KBM-7 (cell line): ENCODE measurements at places on chromosomes 3 and 15.

DNA sequence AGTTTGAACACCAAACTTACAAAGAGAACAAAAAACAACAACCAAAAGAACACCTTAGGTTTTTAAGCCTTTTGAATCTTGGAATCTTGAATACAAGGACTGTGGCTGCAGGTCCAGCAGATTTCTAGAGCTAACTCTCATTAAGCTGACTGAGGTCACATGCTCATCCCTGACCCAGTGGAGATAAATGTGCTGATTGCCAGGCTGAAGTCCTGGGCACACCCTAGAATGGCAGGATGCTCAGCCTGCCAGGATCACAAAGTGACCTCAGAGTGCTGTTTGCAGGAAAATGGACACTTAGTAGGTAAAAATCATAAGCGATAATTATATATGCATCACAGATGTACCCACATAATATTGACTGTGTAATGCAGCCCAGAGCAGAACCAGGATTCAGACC is 245.3 kb upstream of the NR2E3 start:
- DNase-seq, result no peak

- DNase-seq, result no peak
Measured at GRCh38 chr15:60510006-60510405, 31.1 kb upstream of the ICE2 start.

DNA sequence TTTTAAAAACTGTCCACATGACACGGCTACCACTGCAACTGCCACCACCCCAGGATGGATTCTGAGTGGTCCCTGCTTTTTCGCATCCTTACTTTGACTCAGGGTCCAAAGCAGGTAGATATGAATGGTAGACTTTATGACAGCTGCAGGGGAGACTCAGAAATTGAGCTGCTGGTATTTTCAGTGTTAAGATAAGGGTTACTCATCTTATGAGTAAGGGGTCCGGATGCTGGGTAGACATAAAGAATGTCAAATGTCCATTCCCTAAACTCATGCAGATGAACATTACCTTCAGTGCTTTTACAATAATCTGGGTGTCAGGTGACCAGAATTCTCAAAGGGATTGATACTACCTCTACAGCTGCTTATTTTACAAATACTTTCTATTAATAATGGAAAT is 25.9 kb upstream of the BBX start:
- DNase-seq, result no peak

DNA sequence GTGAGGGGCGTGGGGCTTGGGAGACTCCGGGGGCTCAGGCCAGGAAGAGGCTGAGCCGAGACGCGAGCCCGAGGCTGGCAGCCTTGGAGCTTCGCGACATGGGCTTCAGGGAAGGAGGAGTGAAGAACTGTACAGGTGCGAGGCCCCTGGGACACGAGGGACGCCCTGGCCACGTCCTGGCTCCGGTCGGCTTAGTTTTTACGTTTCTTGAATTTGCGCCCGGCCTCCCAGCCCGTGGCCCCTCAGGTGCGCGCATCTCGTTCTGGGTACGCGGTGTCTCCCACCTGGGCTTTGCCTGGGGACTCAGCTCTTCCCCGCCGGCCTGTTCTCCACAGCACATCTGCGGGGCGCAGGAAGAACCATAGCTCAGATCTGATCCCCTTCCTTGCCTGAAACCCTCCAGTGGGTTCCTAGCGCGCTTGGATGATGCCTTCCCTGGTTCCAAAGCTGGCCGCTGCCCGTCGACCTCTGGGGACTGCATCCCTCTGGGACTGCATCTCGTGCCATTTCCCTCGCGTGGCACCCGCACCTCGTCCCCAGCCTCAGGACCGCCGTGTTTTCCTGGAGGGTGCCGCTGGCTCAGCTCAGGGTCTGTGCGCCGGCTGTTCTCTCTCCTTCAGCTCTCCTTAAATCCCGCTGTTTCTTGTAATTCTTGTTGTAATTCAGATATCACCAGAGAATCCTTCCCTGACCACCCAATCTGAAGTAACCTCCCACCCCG is 614 bp downstream of the CHCHD6 start:
- DNase-seq, result no peak

DNA sequence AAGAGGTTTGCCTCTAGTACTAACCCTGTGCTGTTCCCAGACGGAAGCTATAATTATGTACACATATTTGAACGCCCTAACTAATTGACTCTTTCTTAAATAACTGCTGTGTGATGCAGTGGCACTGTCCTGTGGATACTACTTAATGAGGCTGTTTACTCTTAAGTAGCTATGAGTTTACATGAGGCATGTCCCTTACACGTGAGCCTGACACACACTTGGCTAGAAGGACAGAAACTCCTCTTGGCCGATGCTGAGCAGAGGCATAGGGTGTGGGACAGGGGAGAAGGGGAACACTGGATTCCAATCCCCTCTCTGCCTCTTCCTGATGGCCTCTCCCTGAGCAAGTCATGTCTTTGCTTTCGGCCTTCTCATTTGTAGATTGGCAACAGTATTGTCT is 21.9 kb downstream of the EHD4 start:
- no peak for DNase-seq

DNA sequence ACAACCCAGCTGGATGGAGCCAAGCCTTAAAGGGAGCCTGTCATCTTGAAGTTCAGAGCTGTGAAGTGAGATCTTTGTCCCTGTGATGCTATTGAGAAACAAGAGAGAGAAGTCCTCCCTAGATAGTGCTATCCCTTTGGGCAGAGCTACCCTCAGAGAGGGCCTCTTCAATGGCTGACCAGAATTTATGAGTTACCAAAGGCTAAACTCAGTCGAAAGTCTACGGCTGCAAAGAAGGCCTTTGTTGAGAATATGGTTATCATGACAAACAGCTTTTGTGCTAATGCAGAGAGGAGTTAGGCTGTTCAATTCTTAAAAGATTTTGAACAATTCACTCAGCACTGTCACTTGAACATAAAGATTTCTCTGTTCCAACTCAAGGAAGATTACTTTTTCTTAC is 65.9 kb upstream of the C3orf80 start:
- DNase-seq, result no peak

DNA sequence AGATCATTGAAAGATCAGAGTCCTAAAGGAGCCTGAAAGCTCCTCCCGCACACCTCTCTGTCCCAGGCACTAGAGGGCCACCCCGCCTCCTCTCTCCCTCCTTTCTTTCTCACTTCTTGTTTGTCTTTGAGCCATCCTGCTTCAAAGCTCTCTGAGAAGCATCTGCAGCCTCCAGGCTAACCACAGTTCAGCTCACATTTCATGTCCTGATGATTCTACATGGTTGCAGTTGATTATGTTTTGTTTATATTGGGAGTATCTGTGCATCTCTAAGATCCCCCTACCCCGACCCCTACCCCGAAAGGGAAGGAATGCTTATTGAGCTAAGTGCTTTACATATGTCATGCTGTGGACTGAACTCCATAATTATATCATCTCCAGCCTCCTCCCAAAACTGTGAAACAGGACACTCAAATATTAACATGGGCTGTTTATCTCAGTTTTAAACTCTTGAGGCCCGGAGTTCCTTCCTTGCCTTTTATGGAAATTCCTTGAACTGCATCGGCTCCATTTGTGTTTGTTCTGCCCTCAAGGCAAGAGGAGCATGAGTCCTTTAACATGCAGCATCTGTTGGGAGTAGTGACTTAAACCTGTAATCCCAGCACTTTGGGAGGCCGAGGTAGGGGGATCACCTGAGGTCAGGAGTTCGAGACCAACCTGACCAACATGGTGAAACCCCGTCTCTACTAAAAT is 30.9 kb downstream of the MGLL start:
- no peak for DNase-seq

DNA sequence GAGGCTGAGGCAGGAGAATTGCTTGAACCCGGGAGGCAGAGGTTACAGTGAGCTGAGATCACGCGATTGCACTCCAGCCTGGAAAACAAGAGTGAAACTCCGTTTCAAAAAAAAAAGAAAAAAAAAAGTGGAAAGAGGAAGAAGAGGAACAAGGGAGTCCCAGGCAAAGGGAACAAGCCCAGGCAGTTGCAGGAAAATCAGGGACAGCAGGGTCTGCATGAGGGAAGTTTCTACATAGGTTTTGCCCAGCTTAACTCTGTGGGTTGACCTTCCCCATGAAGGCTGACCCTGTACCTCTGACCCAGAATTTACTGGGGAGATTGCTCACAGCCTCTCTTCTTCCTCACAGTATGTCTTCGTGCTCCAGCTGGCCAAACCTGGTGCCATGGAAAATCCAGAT is 12.3 kb downstream of the RBP1 start:
- no peak for DNase-seq

DNA sequence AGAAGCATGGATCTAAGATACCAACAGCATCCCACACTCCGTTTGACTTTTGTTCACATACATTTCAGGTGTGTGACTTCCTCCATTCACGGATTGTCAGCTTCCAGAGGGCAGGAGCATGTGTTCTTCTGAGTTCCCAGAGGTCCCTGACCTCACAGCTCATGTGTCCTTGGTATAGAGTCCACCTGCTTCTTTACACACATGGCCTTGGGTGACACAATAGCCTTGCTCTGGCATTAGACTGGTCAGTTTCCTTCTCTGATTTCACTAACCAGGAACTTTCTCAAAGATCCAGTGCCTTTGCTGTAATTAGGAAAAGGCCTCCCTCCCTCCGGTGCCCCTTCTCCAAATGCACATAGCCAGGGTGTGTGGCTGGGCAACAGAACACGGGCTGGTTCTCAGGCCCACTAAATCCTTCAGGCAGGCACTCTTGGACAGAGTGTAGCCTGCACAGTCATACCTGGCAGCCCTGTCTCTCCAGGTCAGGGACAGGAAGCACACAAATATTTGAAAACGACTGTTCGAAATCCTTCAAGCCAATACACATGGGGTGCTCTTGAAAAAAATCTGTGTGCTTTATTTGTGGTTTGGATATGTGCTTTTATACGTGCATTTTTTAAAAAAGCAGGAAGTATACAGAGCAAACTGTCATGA is 81.1 kb downstream of the TRIM42 start:
- DNase-seq, result no peak

GRCh38 chr15:69997161-69997485 is 100.6 kb downstream of the TLE3 start:
- DNase-seq, result no peak

DNA sequence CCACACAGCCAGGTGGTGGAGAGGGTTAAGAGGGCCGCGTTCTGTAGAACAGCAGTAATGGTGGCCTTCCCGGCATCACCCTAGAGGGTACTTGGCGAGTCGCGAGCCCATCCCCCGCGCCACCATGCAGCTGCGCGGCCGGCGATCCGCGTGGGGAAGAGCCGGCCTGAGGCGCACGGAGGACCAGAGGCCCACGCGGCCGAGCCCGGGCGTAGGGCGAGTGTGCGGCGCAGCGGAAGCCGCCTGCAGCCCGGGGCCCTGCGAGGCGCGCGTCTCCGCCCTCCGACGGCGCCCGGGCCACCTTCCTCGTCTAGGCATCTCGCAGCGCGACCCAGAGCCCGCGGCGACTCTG is 423 bp downstream of the TKT start:
- peak; percentile 32 for DNase-seq

DNA sequence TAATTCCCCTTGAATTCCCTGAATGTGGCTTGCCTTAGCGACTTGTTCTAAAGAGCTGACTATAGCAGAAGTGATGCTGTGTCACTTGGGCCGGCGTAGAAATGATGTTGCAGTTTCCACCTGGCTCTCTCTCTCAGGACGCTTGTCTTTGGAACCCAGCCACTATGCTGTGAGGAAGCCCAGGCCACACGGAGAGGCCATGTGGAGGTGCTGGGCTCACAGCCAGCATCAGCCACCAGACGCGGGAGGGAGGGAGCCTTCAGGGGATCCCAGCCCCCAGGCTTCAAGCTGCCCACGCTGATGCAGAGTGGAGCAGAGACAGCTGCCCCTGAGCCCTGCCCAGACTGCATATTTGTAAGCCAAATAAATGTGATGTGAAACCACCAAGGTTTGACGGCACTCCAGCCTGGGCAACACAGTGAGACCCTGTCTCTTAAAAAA is 18.6 kb downstream of the RNU5B-1 start:
- peak; percentile 57 for DNase-seq

DNA sequence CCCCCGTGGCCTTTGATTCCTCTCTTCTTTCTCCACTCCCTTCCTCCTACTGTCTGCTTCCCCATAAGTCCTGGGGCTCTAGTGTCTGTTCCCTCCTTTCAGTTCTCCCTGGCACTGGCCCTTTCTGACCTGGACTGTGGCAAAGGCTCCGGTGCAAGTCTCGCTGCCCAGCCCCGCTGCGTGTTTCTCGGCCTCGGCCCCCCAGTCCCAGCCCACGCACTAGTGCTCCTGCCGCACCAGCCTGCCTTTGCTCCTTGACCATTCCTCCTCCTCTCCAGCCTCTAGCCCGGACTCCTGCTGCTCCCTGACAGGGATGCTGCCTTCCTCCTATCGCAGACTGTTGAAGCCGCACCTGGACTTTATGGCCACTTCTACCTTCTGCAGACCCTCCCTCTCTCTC is 2.1 kb downstream of the TM6SF1 start:
- no peak for DNase-seq

GRCh38 chr3:172176061-172176770 is 136.8 kb downstream of the FNDC3B start:
- peak; percentile 38 for DNase-seq

DNA sequence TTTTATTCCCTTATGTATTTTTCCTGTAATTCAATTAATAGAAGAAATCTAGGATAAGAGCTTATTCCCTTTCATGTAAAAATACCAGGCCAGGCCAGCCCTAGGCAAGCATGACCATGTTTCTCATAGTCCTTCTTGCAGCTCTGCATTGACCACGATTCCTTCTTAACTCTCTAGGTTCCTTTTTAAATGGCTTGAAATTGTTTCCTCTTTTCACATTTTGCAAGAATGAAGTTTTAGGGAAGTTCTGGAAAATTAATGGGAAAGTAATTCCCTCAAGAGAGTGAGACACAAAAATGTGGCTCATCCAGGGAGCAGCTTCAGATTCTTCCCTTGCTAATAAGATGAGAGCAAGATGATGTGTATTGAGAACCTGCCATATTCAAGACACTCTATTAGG is 116.5 kb upstream of the FGF7 start:
- DNase-seq, result peak; percentile 5

GRCh38 chr15:76239786-76240185 is 71.5 kb downstream of the ETFA start:
- DNase-seq, result no peak

DNA sequence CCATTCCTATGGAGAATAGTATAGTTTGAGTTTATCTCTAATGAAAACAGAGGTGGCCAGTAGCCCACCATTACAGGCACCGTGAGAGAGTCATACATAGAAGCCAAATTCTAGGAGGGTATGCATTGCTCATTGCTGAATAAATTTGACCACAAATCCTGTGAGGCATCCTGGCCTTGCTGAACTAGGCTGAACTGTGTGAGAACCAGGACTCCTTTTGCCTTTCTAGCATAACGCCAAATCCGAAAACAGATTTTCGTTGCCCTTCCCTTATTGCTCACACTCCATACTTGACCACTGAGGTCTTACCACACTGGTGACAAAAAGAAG is 50.4 kb downstream of the SLC2A2 start:
- DNase-seq, result no peak

DNA sequence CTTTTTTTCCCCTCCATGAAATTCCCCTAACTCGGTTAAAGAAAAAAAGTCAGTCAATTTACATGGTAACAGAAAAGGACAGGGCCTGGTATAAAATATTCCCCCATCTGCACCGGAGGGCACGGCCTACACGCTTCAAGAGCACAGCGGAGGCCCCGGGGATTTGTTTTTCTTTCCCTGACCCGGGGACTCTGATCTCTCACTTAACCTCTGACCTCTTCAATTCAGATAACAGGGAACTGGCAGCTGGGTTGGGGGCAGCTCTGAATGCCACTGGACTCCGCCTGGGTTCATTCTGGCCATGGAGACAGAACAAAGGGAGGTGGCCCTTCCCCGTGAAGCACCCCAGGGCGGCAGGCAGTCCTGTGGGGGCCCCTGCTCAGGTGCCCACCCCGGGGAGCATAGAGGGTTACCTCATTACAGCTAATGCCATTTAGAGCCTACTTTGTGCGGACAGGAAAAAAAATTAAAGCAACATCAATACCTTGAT is 257.5 kb downstream of the SHQ1 start:
- no peak for DNase-seq
